ENCODE measurements at places on chromosomes 7 and 10. TPM values are rescaled to one million over a fixed set of nuclear protein-coding genes. Genes with fewer than 3 reads are reported as not detected.

GRCh38 chr7:107430057-107430456 lies 39.8 kb upstream of the GPR22 start:
- no peak for DNase-seq

DNA sequence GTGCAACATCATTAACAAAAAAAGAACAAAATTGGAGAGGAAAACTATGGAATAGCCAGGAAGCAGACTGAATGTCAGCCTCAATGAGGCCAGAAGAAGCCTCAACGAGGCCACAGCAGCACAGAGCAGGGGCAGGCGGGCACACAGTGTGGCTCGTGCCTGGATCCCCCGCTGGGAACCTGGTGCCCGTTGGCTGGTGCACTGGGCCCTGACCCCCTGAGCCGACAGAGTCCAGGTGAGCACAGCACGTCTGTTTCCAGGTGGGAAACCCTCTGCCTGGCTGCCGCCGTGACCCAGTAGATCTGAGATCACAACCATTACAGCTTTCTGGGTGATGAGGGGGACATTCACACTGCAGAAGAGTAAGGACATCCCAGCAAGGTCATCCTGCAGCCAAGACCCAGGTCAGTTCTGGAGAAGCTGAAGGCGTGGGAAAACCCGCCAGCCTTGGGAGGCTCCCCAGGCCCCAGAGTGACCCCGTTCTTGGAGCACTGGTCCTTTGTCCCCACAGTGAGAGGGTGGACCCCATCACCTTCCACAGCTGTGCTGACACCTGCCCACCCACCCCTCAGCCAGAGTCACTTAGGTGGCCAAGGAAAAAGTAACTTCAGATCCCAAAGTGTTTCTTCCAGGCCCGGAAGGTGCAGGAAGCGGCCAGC lies 222.1 kb downstream of the ADARB2 start:
- DNase-seq, result no peak

DNA sequence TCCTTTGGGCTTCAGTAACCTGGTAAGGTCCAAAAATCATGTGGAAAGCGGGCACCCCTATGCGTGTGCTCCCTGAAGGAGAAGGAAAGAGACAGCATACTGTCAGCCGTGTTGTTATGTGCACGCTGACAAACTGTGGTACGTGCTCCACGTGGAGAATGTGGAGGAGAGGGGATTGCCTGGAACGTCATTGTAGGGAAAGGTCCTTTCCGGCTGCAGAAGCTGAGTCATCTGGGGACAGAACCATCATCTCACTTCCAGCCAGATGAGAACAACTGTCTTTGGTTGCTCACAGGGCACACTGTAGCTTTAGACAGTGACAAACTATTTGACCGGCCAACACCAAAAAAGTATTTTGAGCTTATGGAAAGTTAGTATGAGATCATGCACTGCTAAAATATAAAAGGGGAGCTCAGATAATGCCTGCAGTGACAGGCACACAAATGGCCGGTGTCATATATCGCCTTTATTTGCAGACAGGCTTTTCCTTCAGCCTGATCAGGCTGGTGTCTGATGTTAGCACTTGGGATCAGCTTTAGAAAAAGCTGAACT lies 38.8 kb upstream of the GRB10 start:
- no peak for DNase-seq

- DNase-seq, result no peak
These were observed 259.1 kb upstream of the KLF6 start for GRCh38 chr10:4043897-4044665.

GRCh38 chr10:20990604-20991003 lies 93.5 kb upstream of the NEBL start:
- DNase-seq, result peak; percentile 53

DNA sequence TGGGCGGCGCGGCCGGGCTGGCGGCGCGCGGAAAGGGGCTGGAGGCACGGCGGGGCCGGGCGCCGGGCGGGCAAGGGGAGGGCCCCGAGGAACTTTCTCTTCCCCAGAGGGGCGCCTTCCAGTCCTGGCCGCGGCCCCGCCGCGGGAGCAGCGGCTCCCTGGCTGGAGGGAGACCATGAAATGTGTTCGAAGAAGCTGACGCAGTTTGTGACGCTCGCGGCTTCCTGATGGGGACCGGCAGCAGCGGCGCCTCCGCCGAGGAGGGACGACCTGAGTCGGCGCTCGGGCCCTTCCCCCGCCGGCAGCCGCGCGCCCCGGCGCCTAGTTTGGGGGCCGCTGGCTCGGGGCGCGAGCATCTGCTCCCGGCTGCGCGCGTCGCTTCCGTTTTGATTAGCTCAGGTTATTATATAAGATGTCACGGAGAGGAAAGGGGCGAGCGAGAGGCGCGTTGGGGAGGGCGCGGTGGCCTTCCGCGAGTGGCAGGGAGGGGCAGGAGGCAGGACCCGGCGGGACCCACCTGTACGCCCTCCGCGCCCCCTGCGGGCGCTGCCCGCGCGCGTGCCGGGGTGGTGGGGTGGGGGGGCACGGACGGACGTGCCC lies 57.1 kb upstream of the PCGF5 start:
- peak; percentile 55 for DNase-seq

DNA sequence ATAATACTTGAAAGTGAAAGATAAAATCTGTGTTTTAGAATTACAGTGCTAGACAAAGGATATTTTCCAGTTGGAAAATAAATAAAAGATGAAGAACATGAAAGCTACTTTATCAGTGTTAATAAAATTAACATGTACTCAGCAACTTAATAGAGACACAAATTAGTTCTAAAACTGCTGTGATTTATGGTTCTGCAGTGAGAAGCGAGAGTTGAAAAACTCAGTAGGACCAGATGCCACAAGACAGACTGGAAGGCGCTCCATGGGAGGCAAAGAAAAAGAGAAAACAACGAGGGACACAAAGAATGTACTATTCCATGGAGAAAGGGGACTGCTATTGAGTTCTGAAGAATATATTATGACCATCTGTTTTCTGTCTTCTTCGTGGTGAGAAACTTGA lies 590.4 kb downstream of the PHTF2 start:
- no peak for DNase-seq

GRCh38 chr10:114881901-114882300 lies 56.1 kb upstream of the TRUB1 start:
- DNase-seq, result no peak

DNA sequence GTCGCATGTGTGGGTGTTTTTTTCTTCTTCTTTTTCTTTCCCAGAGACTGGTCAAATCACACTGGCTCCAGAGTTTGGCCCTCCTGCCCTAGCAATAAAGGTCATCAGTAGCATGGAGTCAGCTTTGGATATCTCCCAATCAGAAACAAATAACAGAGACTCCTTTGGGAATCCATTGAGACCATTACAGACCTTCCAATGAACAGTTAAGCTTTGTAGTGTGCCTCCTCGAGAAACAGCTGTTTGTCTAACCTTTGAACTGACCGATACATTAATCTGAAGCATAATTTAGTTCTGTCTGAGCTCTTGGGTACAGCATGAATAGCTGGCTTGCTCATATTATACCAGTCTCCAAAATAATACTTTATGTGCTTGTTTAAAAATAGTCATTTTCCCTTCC lies 1103.2 kb downstream of the GATA3 start:
- no peak for DNase-seq

- DNase-seq, result no peak
These were observed 14.1 kb upstream of the MSRB2 start for GRCh38 chr10:23081221-23081750.

Gene CH25H
- not detected for total RNA-seq

Gene TAS2R4
- 0.14 TPM for total RNA-seq

Gene TRPV5
- not detected for total RNA-seq

Gene PON1
- total RNA-seq, result not detected

Gene LYZL2
- total RNA-seq, result not detected

Gene HEPACAM2
- not detected for total RNA-seq

Gene GNG11
- total RNA-seq, result 22.9 TPM
